Stimulated activated memory B cell treated with anti-CD40 and anti-IgM and Interleukin-4, amounts not matched to agents 10 μg/mL and 1 μg/mL and 100 μg/mL, for 72 hours (primary cell): ENCODE measurements at places on chromosomes 1 and 21.
A peak's percentile ranks its signal among the peaks of the same experiment; 100 is the strongest.

DNA sequence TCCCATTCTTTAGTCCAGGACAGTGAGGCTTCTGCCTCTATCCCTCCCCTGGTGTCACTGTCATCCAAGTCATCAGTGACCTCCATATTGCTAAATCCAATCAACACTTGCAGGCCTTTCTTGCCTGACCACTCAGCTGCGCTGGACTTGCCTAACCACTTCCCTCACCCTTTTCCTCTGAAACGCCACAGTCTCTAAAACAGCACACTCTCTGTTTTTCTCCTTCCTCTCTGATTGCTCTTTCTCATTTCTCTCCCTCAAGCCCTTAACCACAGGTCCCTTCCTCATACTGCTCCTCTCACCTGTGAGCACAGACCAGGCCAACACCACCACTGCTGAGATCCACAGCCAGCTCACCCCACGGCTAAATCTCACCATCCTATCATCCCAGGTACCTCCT, 17.5 kb downstream of the TAL1 start:
- no peak for ATAC-seq

DNA sequence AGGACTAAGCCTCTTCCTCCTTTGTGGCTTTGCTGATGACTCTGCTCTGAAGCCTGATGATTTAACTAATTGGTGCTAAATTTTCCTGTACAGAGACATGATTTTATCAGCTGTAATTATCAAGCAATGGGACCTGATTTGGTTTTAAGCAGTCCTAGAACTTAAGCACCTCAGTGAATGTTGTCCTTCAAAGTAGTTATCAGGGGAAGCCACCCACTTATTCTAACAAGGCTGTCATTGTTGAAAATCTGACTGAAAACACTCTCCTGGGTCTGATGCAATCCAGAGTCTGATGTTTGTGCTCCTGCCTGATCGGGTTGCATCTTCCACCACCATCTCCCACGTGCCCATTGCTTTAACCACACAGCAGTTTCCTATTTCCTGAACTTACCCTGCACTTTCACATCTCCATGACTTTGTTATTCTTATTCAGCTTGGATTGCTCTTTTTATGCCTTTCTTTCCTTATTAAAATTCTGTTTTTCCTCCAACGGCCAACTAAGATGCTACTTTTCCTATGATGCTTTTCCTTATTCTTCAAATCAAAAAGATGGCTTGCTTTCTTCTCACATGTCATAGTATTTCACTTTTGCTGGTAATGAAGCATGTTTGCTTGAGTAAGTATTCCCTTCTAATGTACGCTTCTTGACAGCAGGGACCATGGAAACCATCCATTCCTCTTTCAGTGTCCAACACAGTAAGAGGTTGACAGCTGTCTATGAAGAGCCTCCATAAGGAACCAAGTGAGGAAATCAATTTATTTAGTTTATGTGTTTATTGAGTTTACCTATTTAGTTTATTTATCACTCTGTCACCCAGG, 55.0 kb downstream of the S1PR1 start:
- ATAC-seq, result no peak

- no peak for ATAC-seq
These were observed 7.3 kb downstream of the SYNC start for GRCh38 chr1:32695098-32695904.

- ATAC-seq, result peak; percentile 80
These were observed 102.7 kb downstream of the ZNF281 start for GRCh38 chr1:200306944-200307754.
